ENCODE measurements at places on chromosomes 7 and 10. TPM values are rescaled to one million over a fixed set of nuclear protein-coding genes. Genes with fewer than 3 reads are reported as not detected.

DNA sequence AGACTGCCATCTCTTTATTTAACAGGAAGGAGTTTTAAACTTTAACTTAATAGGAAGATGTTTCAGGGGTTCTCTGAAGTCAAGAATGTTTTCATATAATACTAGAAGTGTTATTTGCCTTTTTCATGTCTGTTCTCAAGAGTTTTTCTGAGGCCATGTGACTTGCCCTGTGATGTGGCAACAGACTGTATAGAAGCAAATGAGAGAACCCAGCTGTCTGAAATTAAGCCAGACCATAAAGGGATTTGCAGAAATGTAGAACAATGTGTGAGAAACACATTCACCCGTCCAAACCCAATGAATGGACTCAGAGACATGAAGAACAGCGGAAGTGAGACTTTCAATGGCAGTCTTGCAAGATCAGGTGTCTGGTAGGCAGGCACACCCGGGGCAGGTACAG is 23.8 kb downstream of the MAPK8 start:
- no peak overlapping the region for H3K27ac ChIP-seq
- no peaks in the 10 kb centered on the region for H3K4me1 ChIP-seq
- H3K36me3 ChIP-seq: no peaks in the 10 kb centered on the region
- H3K27me3 ChIP-seq: no peaks in the 10 kb centered on the region

- H3K4me1 ChIP-seq: no peaks in the 10 kb centered on the region
- no peak overlapping the region for H3K27ac ChIP-seq
- no peaks in the 10 kb centered on the region for H3K27me3 ChIP-seq
- H3K4me3 ChIP-seq: no peak overlapping the region
These were observed 179.2 kb upstream of the NAMPT start for GRCh38 chr7:106463851-106464611.

DNA sequence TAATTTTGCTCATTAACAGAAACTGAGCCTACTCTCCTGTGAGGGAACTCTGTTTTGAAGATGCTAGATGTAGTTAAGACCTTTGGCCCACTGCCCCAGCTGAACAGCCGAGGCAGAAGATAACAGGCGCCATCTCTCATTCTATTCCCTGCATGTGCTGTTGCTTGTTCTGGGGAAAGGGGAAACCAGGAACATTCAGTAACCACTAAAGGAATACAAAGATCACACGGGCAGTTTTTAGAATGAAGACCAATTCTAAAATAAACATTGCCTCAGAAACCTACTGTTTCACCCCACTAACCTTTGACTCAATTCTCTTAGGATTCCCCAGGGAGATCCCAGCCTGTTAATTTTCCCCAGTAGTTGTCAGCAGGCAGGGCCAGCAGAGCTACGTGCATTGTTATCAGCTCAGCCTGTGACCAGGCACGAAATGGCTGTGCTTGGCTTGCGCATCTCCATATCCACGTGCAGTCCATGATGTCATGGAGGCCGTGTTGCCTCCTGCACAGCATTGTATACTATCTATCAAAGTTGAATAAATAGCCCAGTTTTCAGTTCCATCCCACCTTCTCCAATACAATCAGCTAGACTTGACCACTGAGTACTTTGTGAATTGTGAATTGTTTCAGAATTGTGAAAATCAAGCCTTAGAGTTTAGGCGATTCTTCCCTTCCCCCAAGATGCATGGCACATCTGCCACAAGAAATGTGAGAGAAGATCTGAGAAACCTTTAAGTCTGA is 36.0 kb downstream of the ANK3 start:
- no peak overlapping the region for H3K27ac ChIP-seq
- no peak for DNase-seq
- H3K4me1 ChIP-seq: peaks cover 5% of the 10 kb centered on the region
- no peaks in the 10 kb centered on the region for H3K27me3 ChIP-seq
- H3K4me3 ChIP-seq: no peak overlapping the region
- no peaks in the 10 kb centered on the region for H3K36me3 ChIP-seq

Gene ERVW-1
- polyA plus RNA-seq: not detected

Measured in pancreas (tissue), 10 donors.